ENCODE measurements at places on chromosomes 4 and X. TPM values are rescaled to one million over a fixed set of nuclear protein-coding genes. Genes with fewer than 3 reads are reported as not detected.

The AR gene
- total RNA-seq, result not detected

- DNase-seq, result no peak
These were observed 63.2 kb downstream of the MID1 start for GRCh38 chrX:10557166-10557565.

DNA sequence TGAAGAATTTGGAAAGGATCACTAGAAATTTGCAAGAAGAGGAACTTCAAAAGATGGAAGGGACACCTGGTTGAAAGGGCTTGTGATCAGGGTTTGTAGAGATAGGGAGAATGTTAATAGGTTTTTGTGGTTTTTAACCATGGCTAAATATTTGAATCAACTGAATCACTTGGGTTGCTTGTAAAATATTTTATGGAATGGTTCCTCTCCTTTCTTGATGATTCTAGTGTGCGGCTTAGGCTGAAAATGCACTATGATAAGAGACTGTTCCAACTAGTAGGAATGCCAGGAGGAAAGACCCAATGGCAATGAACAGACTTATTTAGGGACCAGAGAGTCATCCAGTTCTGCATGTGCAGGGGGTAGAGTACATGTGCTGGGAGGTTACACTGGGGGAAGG lies 408.2 kb downstream of the ARHGAP24 start:
- DNase-seq, result no peak

- DNase-seq, result no peak
These were observed 163.5 kb upstream of the MXRA5 start for GRCh38 chrX:3509934-3510333.

The SYTL5 gene
- total RNA-seq, result not detected

DNA sequence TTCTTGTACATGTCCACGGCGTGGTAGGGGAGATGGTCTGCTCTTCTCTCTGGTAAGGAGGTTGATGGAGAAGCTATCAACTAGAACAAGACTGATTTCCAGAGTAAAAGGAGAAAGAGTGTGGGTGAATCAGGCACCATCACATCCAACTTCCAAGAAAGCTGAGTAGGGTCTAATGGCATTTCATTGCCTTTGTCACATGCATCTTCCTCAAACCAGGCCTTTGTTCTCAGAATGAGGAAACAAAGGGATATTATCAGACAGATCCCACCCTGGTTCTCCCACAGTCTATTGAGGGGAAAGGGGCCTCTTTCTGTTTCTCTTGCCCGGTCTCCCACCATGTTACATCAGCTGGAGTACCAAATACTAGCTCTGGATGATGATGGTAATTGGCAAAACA lies 160.2 kb upstream of the RBPJ start:
- no peak for DNase-seq

GRCh38 chr4:21097865-21098264 lies 397.6 kb downstream of the PACRGL start:
- DNase-seq, result no peak

- DNase-seq, result no peak
These were observed 116.9 kb upstream of the GABRA2 start for GRCh38 chr4:46506876-46507275.

GRCh38 chr4:111778543-111778942 lies 366.7 kb upstream of the FAM241A start:
- DNase-seq, result no peak

DNA sequence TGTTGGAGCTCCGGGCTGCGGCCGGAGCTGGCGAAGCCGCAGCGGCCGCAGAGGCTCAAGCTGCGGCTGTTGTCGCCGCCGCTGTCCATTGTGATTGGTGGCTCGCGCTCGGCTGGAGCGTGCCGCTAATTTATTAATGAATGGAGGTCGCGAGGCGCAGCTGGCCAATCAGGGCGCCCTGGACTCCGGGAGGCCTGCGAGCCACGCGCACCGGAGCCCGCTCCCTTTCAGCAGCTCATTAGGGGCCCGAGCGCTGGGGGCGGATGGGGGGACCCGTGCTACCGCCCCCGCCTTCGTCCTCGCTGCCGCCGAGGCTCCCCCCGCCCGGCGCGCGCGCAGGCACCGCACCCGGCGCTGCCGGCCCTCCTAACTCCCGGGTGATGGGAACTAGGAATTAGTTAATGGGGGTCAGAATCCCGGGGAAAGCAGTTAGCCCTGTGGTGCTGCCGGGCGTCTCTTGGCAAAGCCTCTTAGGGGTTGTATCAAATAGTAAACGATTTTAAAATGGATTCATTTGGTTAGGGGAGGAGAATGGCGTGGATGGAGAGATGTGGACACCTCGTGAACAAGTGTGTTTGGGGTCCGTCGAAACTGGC lies 589 bp upstream of the NEUROG2 start:
- no peak for DNase-seq

GRCh38 chr4:140069066-140069465 lies 84.9 kb downstream of the MAML3 start:
- no peak for DNase-seq

The GPR119 gene
- total RNA-seq, result not detected

The CLNK gene
- total RNA-seq, result not detected

The DACH2 gene
- total RNA-seq, result not detected

The UGT2A1 gene
- total RNA-seq, result not detected

The SSX2 gene
- total RNA-seq, result not detected

- DNase-seq, result no peak
These were observed 30.1 kb upstream of the GPRIN3 start for GRCh38 chr4:89337681-89338080.

- DNase-seq, result no peak
These were observed 113.6 kb downstream of the ZNF518B start for GRCh38 chr4:10343656-10344055.

- no peak for DNase-seq
These were observed 395.2 kb upstream of the INTU start for GRCh38 chr4:127237581-127237980.

GRCh38 chrX:118974908-118975671 lies 672 bp downstream of the LONRF3 start:
- peak; percentile 49 for DNase-seq

GRCh38 chr4:66920514-66920913 lies 624.8 kb downstream of the CENPC start:
- DNase-seq, result no peak

DNA sequence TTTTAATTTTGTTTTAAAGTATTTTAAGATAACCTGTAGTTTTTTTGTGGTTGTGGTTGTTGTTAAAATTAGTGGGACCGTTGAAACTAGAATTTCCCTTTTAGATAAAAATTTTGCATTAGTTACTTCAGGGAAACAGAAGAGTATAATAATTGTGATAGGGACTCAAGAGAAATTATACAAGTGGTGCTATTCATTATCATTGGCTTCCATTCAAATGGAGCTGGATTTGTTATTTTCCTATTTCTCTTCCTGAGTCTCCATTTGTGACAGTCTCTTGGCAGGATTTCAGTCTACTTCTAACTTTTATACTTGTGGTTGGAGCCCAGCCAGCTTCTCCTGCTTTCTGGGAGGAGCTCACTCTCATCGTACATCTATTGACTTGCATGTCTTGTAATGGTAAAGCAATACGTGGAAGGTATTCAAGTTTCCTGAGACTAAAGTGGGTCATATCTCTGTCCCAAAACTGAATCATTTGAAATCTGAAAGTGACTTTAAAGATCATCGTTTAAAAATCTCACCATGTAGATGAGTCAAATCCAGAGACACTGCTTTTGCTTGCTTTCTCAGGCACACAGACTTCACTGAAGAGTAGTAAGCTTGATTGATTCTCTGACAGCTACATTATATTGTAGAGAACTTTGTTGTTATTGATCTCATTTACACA lies 155.8 kb downstream of the RPA4 start:
- no peak for DNase-seq

The USP17L15 gene
- not detected for total RNA-seq

GRCh38 chrX:40371376-40371775 lies 209.4 kb upstream of the ATP6AP2 start:
- DNase-seq, result no peak

GRCh38 chrX:16807548-16807947 lies 21.3 kb downstream of the TXLNG start:
- no peak for DNase-seq

DNA sequence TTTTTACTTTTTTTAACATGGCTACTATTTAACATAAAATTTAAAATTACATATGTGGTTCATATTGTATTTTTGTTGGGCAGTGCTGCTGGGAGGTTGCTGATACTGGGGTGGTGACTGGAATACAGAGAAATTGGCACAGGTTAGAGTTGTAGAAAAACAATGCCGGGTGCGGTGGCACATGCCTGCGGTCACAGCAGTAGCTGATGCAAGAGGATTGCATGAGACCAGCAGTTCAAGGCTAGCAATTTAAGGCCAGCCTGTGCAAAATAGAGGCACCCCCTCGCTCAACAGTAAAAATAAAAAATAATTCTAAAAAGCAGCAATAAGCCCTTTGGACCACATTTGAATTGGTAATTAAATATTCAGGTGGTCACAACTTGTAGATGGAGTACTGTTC lies 11.8 kb upstream of the CPE start:
- no peak for DNase-seq

DNA sequence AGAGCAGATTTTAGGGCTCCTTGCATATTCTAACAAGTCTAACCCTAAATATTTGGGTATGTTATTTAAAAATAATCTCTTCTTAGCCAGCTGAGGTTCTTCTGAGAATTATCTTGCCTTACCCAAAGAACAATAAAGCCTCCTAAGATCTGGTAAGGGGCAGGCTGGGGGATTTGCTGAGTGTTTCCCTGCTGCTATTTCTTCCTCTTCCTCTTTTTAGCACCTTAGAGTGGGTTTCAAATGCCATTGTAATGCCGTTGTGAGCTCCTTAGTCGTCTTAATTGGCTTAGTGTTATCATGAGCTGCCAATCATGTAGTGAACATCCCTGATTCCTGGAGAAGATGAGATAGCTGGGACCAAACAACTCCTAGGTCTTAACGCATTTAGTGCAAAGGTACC lies 15.4 kb downstream of the STOX2 start:
- no peak for DNase-seq

DNA sequence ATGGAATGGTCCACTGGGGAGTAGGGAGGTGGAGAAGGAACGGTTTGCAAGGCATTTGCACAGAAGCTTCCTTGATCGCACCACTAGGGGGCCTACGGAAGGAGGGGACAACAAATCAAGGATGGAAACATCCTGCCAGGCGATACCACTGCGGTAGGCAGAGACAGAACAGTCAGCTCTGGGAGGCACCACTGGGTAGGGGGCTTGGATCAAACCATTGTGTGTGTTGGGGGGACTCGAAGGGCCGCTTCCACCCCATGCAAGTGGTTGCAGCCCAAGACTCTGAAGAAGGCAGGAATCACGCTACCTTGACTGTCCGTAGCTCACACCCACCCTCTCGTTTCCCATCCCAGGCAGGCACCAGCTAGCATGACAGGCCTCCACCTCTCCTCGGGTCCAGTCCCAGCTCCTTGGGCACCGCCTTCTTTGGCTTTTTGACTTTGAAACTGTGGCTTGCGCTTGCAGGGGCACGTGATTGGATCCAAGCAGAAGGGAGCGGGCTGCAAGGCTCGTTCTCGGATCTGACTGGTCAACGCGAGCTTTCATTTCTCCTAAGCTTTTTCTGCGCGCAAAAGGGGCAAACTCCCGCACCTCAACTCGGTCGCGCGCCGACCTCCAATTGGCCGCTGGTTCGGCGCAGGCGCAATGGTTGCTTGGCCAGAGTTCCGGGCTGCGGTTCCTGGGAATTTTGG lies 28.4 kb downstream of the GAGE1 start:
- peak; percentile 35 for DNase-seq

DNA sequence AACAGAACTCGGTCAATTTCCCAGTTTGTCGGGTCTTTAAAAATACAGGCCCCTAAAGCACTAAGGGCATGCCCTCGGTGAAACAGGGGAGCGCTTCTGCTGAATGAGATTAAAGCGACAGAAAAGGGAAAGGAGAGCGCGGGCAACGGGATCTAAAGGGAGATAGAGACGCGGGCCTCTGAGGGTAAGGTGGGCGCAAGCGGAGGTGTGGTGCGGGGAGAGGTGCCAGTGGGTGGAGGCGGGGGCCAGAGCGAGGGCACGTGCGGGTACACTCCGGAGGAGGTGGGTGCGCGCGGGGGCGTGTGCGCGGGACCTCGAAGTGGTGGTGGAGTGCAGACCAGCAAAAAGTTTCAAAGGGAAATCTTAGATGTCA lies 787 bp upstream of the TET2 start:
- DNase-seq, result peak; percentile 54

The NDST4 gene
- total RNA-seq, result not detected

DNA sequence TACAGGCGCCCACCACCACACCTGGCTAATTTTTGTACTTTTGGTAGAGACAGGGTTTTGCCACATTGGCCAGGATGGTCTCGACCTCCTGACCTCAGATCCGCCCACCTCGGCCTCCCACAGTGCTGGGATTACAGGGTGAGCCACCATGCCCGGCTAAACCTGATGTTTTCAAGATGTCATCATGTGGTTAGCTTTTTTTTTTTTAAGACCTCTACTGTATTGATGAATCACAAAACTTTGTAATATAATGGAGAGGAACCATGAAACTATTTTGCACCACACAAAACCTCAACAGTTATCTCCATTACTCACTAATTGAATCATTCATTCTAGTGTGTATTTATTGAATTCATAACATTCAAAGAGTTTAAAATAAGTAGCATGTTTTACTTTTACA lies 94.7 kb upstream of the NEIL3 start:
- DNase-seq, result no peak

The RNF113A gene
- 29.5 TPM for total RNA-seq

The RADX gene
- 4.3 TPM for total RNA-seq

- no peak for DNase-seq
These were observed 335.7 kb downstream of the FSTL5 start for GRCh38 chr4:161828061-161828460.
